ENCODE measurements at places on chromosomes 5 and 9. TPM values are rescaled to one million over a fixed set of nuclear protein-coding genes. Genes with fewer than 3 reads are reported as not detected.
A peak's percentile ranks its signal among the peaks of the same experiment; 100 is the strongest.

DNA sequence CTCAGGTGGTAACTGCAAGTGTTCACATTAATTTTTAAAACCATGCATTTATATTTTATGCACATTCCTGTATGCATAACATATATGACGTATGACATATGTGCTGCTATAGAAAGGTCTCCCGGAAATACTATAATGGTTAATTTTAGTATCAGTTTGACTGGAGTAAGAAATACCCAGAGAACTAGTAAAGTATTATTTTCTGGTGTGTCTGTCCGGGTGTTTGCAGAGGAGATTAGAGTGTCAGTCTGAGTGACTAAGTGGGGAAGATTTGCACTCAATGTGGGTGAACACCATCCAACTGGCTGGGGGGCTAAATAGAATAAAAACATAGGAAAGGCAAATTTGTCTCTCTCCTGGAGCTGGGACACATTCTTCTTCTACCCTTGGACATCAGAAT, 26.9 kb downstream of the UIMC1 start:
- no peaks in the 10 kb centered on the region for H3K27me3 ChIP-seq
- H3K4me3 ChIP-seq: no peak overlapping the region
- no peak overlapping the region for H3K27ac ChIP-seq
- no peak for DNase-seq

PCDHGA9 gene
- 0.13 TPM for total RNA-seq

GRCh38 chr9:96383165-96383942, at the start of gene SLC35D2:
Gene SLC35D2 (minus strand): TSS chr9:96383711. CDS start chr9:96383634, 77 bp downstream.
- H3K36me3 ChIP-seq: no peaks in the 10 kb centered on the region
- H3K4me3 ChIP-seq: peak within 1 kb of the TSS; percentile 88
- peak within 1 kb of the TSS; percentile 53 for H3K27ac ChIP-seq
- no peaks in the 10 kb centered on the region for H3K27me3 ChIP-seq

CA9 gene
- total RNA-seq: not detected

WDR38 gene
- not detected for total RNA-seq

IL13 gene
- total RNA-seq: not detected

DNA sequence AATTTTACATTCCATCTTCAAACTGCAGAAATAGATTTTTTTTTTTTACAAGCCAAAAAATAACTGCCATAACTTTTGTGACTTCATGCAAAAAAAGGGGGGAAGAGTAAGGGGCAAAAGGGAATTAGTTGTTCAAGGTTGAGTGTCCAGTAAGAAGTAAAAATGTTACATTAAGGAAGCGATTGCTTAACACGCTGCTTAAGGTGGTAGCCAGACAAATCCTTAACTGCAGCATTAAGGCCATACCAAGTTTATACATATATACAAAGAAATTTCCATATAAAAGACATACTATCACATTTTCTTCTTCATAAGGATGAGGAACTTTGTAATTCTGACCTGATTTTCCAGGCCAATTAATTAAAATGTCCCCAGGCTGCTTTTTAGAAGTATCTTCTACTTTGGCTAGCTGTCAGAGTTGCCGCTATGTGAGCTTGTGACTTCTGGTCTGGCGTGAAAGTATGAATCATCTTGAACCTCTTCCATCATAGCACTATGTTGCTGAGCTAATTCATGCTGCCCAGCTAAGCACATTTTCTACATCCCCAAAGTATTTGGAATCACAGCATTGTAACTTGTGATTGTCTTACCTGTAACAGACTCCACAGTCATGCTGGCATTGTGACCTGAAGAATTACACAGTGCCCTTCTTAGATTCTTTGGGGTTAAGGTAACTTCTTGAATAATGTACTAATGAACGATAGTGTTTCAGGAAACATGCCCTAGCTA, 40.0 kb downstream of the G3BP1 start:
- no peaks in the 10 kb centered on the region for H3K4me1 ChIP-seq
- no peak overlapping the region for H3K27ac ChIP-seq
- no peak overlapping the region for H3K4me3 ChIP-seq
- H3K36me3 ChIP-seq: peaks cover 70% of the 10 kb centered on the region
- DNase-seq: no peak

- H3K4me3 ChIP-seq: no peak overlapping the region
- DNase-seq: no peak
- peaks cover 10% of the 10 kb centered on the region for H3K4me1 ChIP-seq
- H3K36me3 ChIP-seq: no peaks in the 10 kb centered on the region
- H3K27me3 ChIP-seq: no peaks in the 10 kb centered on the region
Observed at GRCh38 chr5:91139572-91140200, 243.4 kb downstream of the ARRDC3 start.

GRCh38 chr5:63155310-63155631, 576.7 kb downstream of the LRRC70 start:
- H3K27me3 ChIP-seq: no peaks in the 10 kb centered on the region
- H3K4me1 ChIP-seq: no peaks in the 10 kb centered on the region
- H3K27ac ChIP-seq: no peak overlapping the region
- no peak overlapping the region for H3K4me3 ChIP-seq
- no peaks in the 10 kb centered on the region for H3K36me3 ChIP-seq
- no peak for DNase-seq

DNA sequence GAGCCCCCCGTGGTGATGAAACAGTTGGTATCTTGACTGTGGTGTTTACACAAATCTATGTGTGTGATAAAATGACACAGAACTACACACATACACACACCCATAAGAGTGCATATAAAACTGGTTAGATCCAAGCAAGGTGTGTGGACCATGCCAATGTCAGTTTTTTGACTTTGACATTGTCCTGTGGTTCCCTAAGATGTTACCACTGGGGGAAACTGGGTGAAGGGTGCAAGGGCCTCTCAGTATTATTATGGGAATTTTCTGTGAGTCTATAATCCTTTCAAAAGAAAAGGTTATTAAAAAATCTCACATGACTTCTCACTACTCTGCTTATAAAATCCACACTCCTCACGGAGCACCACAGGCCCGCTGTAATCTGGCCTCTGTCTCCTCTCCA, 13.4 kb upstream of the KCNIP1 start:
- DNase-seq: no peak
- peaks cover 1% of the 10 kb centered on the region for H3K4me1 ChIP-seq
- no peaks in the 10 kb centered on the region for H3K36me3 ChIP-seq
- H3K4me3 ChIP-seq: no peak overlapping the region

DNA sequence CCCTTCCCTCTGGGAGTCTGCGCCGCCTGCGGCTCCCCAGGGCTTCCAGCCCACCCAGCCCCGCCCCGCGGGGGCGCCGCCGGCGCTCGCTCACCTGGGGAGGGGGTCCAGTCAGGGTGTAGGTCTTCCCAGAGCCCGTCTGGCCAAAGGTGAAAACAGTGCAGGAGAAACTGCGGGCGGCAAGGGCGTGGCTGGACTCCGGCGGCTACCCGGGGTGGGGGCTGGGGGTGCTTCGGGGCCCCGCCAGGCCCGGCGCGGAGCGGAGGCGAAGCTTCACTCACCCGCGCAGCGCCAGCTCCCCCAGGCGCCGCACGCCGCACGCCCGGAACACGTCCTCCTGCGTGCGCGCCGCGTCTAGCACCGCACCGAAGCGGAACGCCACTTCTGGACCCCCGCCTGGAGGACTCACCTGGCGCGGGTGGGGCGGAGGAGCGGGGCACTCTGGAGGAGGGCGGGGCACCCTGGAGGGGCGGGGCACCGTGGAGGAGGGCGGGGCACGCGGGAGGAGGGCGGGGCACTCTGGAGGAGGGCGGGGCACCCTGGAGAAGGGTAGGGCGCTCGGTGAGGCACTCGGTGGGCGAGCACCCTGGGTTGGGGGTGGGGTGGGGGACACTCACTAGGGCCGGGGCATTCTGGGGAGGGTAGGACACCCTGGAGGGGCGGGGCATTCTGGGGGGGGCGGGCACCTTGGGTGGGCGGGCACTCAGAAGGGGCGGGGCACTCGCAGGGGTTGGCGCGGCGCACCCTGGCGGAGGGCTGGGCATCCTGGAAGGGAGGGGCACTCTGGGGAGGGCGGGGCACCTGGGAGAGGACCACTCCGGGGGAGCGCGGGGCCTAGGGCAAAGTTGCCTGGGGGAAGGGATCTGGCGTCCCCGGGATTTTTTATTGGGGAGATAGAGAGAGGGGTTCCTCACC, 814 bp downstream of the KIF12 start:
- H3K4me1 ChIP-seq: peaks cover 6% of the 10 kb centered on the region
- peak; percentile 15 for DNase-seq
- no peak overlapping the region for H3K27ac ChIP-seq
- peak overlapping the region; percentile 69 for H3K4me3 ChIP-seq
- peaks cover 25% of the 10 kb centered on the region for H3K27me3 ChIP-seq
- H3K36me3 ChIP-seq: peaks cover 10% of the 10 kb centered on the region

GRIN1 gene
- total RNA-seq: not detected

- peaks cover 7% of the 10 kb centered on the region for H3K27me3 ChIP-seq
- no peaks in the 10 kb centered on the region for H3K4me1 ChIP-seq
- H3K36me3 ChIP-seq: no peaks in the 10 kb centered on the region
- no peak overlapping the region for H3K27ac ChIP-seq
- no peak for DNase-seq
Observed at GRCh38 chr5:153896117-153896516, 142.6 kb downstream of the FAM114A2 start.

- no peak overlapping the region for H3K4me3 ChIP-seq
- H3K27ac ChIP-seq: no peak overlapping the region
- no peaks in the 10 kb centered on the region for H3K36me3 ChIP-seq
Observed at GRCh38 chr5:89041976-89042375, 159.0 kb upstream of the MEF2C start.

GRCh38 chr5:14440582-14441431, 140.8 kb upstream of the OTULINL start:
- DNase-seq: no peak
- H3K27me3 ChIP-seq: no peaks in the 10 kb centered on the region
- no peaks in the 10 kb centered on the region for H3K36me3 ChIP-seq
- H3K4me3 ChIP-seq: no peak overlapping the region
- no peak overlapping the region for H3K27ac ChIP-seq
- peaks cover 11% of the 10 kb centered on the region for H3K4me1 ChIP-seq

- H3K27ac ChIP-seq: no peak overlapping the region
- H3K4me1 ChIP-seq: no peaks in the 10 kb centered on the region
- no peaks in the 10 kb centered on the region for H3K36me3 ChIP-seq
- DNase-seq: no peak
- no peak overlapping the region for H3K4me3 ChIP-seq
Observed at GRCh38 chr5:148237785-148238417, 424 bp upstream of the MARCOL start.

- no peak overlapping the region for H3K27ac ChIP-seq
- peaks cover 26% of the 10 kb centered on the region for H3K27me3 ChIP-seq
- no peaks in the 10 kb centered on the region for H3K36me3 ChIP-seq
- DNase-seq: no peak
Observed at GRCh38 chr9:19926774-19927173, 137.9 kb upstream of the SLC24A2 start.

GRCh38 chr9:92504881-92505280, 22.6 kb upstream of the ASPN start:
- H3K4me3 ChIP-seq: no peak overlapping the region
- no peaks in the 10 kb centered on the region for H3K36me3 ChIP-seq
- no peaks in the 10 kb centered on the region for H3K4me1 ChIP-seq

DNA sequence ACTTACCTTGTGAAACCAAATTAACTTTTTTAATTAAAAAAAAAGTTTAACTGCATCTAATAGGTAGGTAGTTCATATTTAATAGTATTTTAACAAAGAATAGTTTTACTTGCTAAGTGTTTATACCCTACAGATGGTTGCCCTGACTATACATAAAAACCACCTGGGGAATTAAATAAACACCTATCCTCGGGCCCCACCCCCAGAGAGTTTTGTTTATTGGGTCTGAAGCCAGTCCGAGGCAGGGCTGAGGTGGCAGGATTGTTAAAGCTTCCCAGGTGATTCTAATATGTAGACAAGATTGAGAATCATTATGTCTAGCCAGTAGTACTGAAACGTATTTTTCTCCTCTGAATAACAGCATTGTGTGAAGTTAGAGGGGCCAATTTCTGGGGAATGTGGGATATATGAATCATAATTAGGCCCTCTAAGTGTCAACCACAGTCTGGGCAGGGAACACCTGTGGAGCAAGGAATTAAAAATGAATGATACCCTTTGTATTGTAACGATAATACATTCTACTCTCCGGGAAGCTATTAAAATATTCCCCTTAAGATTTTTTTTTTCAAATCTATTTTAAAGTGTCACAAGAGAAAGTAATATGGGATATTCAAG, 5.6 kb upstream of the PAM start:
- H3K27ac ChIP-seq: no peak overlapping the region
- H3K4me1 ChIP-seq: peaks cover 13% of the 10 kb centered on the region
- peaks cover 17% of the 10 kb centered on the region for H3K27me3 ChIP-seq
- H3K4me3 ChIP-seq: no peak overlapping the region
- no peak for DNase-seq

All from naive thymus-derived CD8-positive, alpha-beta T cell (primary cell).